ENCODE measurements at places on chromosomes 2 and 18.

GRCh38 chr2:240595381-240596079 is 9.0 kb downstream of the CAPN10 start:
- DNase-seq: no peak

DNA sequence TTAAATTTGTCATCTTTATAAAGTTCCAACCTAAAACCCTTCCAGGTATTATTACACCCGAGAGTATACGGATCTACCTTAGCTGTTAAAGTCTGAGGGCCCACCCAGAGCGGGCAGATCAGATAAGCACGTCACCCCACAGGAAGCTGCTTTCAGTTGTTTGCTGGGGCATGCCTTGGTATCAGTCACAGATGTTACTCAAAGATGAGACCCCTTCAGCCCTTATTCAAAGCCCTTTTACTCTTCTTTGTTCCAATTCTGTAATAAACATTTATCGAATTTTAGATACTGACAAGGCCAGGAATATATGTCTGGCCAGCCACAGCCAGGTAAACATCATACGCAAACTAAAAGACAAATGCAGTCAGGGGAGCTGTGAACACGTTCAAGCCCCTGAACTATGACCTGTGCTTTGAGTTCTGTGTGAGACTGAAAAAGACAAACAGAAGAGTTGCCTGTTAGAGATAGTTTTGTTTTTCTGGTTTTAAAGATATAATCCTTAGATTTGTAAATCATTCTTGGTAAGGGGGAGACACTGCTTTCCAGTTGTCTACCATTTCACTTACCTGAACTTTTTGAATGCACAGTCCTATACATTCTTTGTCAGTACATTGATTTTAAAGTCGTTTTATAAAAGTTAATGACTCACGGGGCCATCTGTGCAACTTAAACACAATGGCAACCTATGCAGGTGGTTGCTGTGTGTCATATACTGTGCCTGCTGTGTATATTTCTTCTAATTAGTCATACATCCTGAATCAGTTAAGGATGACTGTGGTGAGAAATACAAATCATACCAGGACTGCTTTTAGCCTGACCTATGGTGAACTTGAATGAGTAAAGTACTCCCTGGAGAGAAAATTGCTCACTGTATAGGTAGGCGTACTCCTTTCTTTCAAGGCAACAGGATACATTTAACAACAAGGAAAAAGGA is 100.5 kb upstream of the ITPRID2 start:
- no peak for DNase-seq

- DNase-seq: no peak
Observed at GRCh38 chr2:225055714-225056113, 13.4 kb upstream of the DOCK10 start.

DNA sequence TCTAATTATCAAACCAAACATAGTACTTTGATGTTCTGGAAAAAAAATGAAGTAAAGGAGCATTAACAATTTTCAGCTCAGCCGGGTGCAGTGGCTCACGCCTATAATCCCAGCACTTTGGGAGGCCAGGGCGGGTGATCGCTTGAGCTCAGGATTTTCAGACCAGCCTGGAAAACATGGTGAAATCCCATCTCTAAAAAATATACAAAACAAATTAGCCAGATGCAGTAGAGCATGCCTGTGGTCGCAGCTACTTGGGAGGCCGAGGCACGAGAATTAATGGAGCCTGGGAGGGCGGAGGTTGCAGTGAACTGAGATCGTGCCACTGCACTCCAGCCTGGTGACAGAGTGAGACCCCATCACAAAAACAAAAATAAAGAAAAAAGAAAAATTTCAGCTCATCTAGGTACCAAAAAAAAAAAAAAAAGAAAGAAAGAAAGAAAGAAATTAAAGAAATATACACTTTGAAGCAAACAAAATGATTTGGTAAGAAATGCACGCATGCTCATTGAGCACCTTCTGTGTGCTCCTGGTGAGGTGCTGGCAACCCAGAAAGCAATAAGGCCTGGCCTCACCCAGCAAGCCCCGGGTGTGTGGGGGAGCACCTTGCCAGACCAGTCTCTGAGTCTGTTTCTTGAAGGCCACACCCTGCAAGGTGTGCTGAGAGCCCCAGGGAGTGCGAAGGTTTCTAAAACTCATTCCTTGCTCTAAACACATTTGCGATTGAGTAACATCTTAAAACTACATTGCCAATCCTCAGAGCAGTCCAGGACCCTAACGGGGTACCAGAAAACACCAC is 133.5 kb downstream of the TFCP2L1 start:
- DNase-seq: no peak

GRCh38 chr18:21391074-21391673 is 149.1 kb downstream of the GREB1L start:
- no peak for DNase-seq

DNA sequence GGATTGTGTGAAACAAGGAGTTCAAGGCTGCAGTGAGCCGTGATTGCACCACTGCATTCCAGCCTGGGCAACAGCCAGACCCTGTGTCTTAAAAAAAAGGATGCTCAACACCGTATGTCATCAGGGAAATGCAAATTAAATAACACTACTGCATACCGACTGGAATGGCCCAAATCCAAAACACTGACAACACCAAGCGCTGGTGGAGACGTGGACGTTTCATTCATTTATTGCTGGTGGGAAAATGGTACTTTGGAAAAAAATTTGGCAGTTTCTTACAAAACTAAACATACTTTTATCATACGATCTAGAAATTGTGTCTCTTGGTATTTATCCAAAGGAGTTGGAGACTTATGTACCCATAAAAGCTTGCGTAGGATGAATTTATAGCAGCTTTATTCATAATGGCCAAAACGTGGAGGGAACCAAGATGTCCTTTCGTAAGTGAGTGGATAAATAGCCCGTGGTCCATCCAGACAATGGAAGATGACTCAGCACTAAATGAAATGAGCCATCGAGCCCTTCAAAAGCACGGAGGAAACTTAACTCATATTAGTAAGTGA is 24.2 kb downstream of the NEU4 start:
- no peak for DNase-seq

DNA sequence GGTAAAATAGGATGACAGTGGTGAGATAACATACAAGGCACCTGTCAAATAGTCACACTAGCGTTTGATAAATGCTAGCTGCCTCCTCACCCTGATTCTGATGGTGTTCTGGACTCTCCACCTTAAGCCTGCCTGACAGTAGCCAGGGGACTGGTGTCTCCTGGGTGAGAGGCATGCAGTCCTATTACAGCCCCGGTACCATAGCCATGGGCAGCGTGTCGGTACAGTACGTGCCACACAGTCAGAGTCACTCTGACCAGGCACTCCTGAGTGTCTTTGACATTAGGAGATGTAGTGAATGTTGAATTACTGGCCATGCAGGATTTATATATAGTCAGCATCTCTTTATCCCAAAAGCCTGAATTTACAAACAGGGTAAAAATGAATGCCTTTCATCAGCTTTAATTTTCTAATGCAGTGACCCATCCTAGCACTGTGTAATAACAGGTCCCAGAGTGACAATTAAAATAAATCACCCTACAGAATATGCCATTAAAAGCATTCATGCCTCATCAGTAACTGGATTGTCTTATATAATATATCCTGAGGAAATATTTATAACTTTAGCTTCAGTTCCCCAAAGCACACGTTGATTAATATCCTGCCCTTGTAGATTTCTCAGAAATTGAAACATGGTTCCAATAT is 760.3 kb upstream of the SOX11 start:
- no peak for DNase-seq

DNA sequence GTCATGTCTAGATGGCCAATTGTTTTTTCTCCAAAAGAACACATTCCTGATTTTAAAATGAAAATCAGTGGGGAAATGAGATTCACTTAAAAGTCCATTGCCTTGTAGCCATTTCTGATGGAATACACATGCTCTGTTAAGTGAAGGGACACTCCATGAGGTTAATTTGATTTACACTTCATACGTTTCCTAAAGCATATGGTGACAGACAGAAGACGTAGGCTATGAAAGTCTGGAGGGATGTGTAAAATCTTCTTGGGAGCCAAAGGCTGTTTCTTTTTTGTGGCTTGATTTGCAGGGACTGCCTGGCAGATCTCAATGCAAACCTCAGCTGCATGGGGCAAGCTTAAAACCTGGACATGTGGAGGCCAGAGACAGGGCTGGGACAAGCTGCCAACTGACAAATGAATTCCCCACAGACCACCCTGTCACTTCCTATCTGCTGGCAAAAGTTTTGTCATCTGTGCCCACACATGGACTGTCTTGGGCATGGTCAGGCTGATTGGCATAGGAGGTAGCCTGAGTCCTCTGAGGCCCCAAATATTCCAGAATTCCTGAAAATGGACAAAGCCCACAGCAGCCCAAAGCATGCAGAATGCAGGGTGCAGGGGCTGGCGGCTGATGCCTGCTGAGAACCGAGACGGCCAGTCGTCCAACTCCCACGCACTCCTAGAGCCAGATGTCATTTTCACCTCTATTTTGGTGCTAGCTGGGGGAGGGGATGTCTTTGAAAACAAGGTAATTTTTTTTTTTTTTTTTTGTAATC is 73.9 kb downstream of the SDC1 start:
- no peak for DNase-seq

- DNase-seq: no peak
Observed at GRCh38 chr2:20525041-20526035, 78.5 kb downstream of the RHOB start.

GRCh38 chr2:65185012-65185411 is 42.6 kb upstream of the ACTR2 start:
- DNase-seq: no peak

- no peak for DNase-seq
Observed at GRCh38 chr2:29314816-29315571, 199.8 kb downstream of the CLIP4 start.

DNA sequence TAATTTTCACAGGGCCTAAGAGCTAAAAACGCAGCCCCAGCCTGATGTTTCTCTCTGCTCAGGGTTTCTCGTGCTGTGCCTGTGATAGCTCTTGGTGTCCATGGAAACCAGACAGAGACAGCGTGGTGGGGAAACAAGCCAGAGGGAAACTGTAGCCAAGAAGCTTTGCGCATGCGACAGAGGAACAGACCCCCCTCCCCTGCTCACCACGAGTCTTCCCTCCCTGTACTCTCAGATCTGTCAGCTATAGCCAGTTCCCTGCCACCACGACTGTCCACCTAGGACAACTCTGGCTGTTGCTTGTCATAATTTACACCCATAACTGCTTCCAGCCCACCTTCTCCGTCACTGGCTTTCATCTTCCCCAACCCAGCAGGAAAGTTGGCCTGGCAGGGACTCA is 13.2 kb upstream of the DNAJC27 start:
- DNase-seq: no peak

GRCh38 chr2:8403876-8404275 is 278.0 kb upstream of the ID2 start:
- no peak for DNase-seq

DNA sequence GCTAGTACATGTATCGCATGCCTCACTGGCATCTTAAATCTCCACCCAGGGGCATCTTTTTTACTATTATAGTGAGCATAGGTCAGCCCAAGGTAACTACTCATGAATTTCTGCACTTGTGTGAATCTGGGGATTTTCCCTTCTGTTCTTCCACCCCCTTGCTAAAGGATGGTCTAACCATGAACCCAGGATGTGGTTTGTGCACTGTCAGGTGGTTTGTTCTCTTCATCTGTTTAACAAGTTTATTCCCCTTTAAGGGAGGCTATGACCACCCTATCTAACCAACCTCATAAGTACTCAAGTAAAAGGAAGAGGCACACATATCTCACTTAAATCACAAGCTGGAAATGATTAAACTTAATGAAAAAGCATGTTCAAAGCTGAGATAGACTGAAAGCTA is 243.0 kb downstream of the RPRM start:
- DNase-seq: no peak

DNA sequence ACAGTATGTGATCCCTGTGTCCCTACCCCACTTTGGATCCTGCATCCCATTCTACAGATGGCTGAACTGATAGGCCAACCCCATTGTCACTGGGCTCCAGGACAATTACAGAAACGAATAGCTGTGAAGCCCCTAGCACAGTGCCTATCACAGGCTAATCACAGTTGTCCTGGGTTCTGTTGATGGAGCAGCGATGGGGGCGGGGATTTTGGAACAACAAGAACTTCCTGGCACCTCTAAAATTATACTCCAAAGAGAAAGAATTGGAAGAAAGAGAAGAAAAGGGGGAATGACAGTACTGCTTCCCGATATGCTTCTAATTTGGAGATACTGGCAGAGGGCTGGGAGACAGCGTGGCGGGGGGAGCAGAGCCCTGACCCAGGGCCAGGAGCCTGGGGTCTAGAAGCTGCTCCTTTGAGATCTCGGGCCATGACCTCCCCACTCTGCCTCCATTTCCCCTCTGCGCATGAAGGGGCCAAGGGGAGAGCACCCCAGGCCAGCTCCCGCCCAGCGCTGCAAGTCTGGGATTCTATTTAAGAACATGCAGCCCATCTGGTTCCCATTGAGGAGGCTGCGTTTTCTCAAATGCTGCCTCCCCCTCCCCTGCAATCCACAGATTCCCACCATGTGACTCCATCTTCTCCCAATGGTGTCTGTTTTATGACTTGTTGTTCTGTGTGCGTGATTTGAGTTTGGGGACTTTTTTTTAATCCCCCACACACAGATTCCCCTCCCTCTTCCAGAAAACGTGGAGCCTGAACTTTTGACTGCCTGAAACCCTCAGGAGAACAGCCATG is 202.7 kb downstream of the CYP26B1 start:
- no peak for DNase-seq

GRCh38 chr2:241298673-241299072 is 16.8 kb downstream of the HDLBP start:
- no peak for DNase-seq

- no peak for DNase-seq
Observed at GRCh38 chr2:14614017-14614416, 18.5 kb upstream of the LRATD1 start.

All from omental fat pad (tissue), 4 donors.